NCI-H2171 treated with DMSO at 0.1 percent for 48 hours (cell line): ENCODE measurements at places on chromosomes 4 and X.

GRCh38 chr4:168643111-168643795, 146.4 kb downstream of the PALLD start:
- DNase-seq, result no peak

DNA sequence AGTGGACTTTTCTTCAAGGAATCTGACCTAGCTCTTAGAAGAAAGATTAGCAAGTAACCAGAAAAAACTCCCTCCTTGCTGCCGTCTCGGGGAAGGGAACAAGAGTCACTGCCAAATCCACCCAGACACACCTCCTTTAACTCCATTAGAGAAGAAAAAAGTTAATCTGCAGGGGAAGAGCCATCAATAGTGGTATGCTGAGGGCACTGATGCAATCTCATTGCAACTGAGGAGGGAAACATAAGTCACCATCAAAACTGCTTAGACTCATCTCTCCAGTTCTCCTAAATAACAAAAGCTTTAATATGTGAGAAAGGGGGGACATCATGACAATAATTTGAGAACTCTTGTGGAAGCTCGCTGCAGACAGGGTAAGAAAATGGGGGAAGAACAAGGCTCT, 49.3 kb upstream of the MAGED4B start:
- no peak for DNase-seq

GRCh38 chrX:39759526-39760224, 338.1 kb downstream of the BCOR start:
- peak; percentile 21 for DNase-seq

GRCh38 chr4:26151615-26152014, 169.2 kb upstream of the RBPJ start:
- DNase-seq, result no peak

GRCh38 chrX:154413142-154413541, 1.8 kb downstream of the TAFAZZIN start:
- no peak for DNase-seq
